ENCODE measurements at places on chromosomes 7 and 10.

- peak; percentile 50 for DNase-seq
Observed at GRCh38 chr7:98641646-98642500, 24.8 kb downstream of the NPTX2 start.

- no peak for DNase-seq
Observed at GRCh38 chr10:12419262-12419847, 70.0 kb downstream of the CAMK1D start.

DNA sequence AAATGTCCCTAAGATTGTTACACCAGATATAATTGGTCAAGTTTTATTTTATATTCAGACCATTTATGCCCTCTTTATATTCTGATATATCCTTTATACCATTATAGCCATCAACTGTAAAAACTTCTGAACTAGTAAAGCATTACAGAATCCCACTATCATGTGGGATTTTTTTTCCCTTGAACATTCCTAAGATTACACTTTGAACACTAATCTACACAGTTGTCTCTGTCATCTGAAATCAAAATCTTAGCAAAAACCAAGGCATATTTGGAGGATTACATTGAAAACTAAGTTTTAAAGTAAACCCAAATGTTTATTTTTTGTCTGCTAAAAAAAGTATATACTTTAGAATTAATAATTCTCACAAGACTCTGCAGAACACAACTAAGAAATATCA is 116.2 kb upstream of the GPR22 start:
- no peak for DNase-seq

- no peak for DNase-seq
Observed at GRCh38 chr7:84638339-84638697, 443.7 kb upstream of the SEMA3A start.

DNA sequence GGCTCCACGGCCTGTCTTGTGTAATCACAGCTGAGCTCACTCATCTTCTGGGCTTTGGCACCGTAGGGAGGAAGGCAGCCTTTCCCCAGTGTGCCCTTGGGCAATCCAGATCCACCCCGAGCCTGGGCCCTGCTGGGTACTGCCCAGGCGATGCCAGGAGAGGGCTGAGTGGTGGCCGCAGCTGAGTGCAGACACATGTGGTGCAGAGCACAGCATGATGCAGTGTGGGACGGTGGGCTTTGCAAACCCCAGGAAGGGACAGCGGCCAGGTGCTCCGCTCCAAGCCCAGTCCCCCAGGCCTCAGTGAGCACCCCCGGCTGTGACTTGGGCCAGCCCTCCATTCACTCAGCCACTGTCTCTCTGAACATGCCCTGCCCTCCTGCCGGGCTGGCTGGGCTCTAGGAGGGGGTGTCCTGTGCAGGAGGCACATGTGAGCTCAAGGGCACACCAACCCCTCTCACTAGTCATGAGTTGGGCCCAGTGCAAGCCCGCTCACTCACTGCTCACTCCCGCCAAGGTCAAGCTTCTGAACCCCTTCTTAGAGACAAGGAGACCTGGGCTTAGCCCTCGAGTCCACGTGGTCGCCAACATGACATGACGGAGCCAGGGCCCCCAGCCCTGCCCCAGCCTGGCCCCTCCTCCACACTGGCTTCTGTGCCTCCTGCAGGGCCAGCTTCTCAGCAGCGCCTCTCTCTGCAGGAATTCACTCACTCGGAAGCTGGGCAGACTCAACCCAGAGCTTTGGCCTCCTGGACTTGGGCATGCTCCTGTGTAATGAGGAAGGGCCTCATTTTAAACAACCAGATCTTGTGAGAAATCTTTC is 77.5 kb upstream of the INSIG1 start:
- DNase-seq, result no peak

GRCh38 chr7:55387062-55387965 is 22.2 kb downstream of the LANCL2 start:
- DNase-seq, result peak; percentile 3

GRCh38 chr7:89738549-89738948 is 415.7 kb upstream of the STEAP1 start:
- DNase-seq, result no peak

DNA sequence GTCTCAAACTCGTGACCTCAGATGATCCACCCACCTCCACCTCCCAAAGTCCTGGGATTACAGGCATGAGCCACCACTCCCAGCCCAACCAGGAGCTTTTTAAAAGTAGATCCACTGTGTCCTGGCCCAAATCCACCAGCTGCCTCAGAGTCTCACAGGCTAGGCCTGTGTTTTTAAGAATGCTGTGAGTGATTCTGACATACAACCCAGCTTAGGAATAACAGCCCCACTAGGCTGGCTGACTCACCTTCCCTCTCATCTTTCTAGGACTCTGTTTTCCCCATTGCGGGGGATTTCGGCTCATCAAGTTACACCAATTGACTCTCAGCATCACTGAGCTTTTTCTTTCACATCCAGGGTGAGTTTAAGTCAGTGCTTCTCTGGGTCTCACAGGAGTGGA is 207.6 kb downstream of the SKIDA1 start:
- no peak for DNase-seq

DNA sequence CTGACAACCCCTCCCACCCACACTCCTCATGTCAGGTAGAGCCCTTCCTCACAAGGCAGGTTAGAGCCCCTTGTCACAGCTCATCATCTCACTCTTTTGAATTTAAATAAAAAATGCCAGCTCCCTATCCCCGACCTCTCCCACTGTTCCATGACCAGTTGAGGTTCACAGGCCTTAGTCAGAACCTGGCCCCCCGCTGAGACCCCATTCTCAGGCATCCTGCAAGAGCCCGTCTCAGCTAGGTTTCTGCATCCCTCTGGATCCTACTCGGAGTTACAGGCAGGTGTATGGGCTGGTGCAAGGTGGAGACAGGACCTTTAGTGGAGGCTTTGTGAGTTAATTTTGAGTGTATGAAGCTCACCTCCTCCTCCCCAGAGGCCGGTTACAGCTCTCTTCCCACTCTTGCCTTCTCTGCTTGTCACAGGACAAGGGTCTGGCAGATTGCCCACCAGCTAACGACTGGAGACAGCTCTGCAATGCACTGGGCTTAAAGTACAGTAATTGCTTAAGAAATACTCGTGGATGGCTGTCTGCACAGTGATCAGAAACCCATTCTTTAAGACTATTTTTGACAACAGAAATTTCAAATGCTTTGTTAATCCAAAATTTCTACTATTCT is 394.9 kb upstream of the DPP6 start:
- no peak for DNase-seq

DNA sequence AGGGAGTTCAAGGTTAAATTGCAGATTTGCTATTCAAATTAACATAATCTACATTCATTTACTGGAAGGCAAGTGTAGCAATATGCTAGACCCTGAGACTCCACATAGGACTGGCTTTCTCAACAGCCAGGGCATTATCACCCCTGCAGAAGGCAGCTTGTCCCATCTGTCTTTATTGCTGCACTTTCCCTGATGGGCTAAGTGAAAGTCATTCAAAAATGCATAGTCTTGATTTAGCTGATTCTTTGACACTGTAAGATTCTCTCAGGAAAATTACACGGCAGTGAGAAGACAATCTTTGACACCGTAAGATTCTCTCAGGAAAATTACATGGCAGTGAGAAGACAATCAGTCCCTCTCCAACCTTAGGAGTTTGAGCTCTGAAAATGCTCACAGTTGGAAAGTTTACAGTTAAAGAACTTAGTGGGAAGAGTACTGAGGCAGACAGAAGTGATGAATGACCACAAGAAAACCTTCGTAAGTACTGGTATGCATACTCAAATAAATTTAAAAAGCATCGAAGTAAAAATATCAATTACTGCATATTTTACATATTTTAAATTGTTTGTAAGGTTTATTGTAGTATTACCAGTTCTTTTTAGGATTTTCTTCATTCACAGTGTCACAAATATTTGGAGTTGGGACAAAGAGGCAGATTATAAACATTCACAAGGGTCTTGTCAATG is 88.9 kb downstream of the RAPGEF5 start:
- DNase-seq, result no peak

DNA sequence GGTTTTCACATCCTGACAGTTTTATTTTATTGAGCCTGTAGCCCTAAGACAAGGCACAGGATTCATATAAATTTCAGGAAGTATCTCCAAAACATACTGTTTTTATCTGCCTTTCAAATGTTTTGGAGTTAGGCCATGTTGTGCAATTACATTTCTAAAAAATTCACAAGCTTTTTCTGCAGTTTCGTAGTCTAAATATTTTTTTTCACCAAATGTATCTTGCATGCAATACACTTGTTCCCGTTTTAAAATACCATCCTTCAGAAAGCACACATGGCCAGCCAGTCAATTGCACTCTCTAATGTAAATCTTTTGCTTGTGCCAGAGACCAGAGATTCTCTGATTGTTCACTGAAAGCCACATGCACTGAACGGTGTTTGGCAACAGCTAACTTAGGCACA is 161.5 kb upstream of the PRKCQ start:
- no peak for DNase-seq

DNA sequence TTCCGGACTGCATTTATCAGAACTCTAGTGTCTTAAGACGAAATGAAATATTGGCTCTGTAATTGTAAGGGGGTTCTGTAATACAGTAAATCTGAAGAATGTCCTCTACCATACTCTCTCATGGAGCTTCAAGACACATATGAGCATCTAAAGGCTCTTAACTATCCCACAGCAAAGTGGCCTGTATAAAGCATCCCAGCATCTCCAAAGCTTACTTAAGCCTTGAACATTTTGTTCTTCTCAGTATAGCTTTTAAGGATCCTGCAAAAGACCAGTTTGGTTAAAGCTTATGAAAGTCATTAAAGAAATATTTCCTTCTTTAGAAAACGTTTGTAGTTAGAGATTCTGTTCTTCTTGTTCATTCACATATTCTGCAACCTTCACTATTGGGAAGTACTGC is 75.1 kb downstream of the HGF start:
- no peak for DNase-seq
